ENCODE measurements at places on chromosomes 3 and 15.
A peak's percentile ranks its signal among the peaks of the same experiment; 100 is the strongest.

DNA sequence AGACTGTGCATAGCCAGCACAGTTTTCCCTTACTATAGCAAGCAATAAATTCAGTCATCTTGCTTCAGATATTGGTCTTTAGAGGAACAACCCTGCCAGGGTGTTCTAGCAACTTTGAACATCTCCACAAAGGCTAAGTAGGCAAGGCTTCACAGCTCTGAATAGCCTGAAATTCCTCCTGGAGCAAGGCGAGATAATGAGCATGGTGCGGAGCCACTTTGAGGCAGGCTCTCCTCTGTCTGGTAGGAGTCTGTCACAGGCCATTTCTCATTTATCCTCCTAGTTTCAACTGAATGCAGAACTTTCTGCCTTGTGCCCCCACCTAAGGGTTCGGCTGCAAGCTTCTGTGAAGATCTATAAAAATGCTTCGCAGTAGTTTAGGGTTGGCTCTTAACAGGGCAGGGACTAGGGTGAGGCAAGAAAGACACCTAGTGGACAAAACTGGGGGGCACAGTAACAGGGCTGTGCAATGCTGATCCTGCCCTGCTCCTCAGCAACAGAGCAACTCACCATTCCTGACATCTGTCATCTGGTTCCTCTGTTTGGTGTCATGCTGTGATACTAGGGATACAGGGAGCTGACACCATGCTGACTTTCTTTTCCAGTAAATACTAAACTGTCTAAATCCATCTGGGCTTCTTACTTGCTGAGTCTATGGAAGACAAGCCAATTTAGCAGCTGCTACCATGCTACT lies 16.6 kb upstream of the EHHADH start:
- peak; percentile 65 for DNase-seq

DNA sequence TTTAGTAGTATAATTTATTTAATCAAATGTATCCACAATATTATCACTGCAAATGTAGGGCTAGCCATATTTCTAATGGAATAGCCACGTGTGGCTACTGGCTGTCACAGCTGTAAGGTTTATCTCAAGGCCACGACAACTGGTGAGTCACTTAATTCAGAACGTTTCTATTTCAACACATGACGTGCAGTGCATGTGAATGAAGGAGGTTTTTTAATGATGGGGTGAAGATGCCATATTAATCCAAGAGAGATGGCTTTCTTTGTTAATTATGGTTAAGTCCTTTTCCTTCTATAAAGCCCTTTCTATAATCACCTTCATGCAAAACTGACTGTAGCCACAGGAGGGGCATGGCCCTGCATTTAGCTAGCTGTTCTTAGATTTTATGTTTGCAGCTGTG lies 212.0 kb downstream of the FEZF2 start:
- DNase-seq = no peak

DNA sequence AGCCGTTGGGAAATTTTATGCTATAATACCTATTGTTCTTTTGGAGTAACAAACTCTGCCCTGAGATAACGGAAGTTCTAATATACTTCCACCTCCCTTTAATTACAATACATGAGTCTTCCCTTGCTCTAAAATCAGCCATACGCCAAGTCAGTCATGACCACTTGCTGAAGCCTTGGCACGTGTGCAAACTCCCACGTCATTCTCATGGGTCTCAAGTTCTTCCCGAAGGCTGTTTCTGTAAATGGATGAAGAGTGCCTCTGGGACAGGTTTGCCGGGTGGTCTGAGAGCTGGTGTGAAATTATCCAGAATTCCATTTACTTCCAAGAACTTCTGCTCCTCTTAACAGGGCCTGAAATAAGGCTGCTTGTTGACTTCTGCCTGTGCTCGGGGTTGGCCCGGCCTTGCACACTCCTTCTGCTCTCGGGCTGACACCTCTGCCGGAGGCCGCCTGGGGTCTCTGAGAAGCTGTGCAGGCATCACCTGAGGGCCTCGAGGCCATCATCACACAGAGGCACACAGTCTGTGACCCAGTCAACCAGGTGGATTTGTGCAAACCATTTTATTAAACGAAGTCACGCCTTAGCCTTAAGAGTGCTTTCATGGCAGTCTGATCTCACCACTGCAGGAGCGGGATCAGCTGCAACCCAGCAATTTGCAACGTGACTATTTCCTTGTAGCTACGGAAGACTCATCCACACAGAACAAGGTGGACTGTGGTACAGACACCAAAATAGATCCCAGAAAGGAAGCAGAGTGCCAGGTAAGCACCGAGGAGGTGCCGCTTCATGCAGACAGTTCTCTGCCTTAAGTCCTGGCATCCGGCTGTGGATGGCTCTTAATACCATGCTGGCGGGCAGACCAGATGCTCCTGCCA lies 120.1 kb downstream of the ADAMTS17 start:
- DNase-seq = no peak

DNA sequence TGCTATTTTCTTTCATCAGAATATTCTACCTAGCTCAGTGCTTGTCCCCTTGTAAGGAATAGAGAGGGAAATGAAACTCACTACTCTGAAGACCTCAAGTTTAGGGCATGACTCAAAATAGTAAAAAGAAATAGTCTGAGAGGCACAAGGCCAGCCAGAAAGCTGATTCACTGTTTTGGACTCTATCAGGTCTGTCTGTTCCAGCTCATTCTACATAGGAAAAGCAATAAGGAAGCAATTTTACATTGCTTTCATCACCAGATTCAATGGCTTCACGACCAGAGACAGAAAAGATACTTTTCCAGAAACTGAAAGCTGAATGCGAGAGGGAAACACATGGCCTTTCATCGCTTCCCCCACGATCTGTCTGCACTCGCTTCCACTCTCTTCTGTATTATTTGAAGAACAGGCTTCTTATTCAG lies 276.0 kb downstream of the GBE1 start:
- peak; percentile 5 for DNase-seq

DNA sequence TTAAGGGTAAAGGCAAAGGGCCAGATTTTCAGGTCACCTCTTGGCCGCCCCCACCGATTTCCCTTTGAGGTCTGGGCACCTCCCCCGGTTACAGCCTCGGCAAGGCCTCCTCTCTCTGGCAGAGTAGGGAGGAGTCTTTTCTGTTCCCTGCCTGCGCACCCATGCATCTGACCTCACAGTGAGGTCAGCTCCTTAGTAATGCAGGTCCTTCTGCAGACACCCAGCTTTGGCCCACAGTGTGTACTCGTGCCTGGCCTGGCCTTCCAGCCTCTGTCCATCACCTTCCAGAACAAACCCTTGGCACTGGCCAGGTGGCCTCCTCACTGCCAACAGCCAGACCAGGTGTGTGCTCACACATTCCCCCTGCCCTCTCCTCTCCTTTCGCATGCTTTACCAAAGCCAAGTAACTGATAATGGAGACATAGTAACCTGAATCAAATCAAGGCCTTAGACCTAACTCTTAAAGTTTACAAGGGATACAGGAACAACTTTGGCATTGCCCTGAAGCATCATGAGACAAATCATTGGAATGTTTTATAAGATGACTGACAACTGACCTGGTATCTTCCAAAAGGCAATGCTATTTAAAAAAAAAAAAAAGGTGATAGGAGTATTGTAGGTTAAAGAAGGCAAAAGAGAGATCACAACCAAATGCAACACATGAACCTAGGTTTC lies 61.3 kb downstream of the CORO2B start:
- DNase-seq = no peak

- DNase-seq = no peak
Observed at GRCh38 chr3:53712817-53713388, 133.3 kb downstream of the CHDH start.

DNA sequence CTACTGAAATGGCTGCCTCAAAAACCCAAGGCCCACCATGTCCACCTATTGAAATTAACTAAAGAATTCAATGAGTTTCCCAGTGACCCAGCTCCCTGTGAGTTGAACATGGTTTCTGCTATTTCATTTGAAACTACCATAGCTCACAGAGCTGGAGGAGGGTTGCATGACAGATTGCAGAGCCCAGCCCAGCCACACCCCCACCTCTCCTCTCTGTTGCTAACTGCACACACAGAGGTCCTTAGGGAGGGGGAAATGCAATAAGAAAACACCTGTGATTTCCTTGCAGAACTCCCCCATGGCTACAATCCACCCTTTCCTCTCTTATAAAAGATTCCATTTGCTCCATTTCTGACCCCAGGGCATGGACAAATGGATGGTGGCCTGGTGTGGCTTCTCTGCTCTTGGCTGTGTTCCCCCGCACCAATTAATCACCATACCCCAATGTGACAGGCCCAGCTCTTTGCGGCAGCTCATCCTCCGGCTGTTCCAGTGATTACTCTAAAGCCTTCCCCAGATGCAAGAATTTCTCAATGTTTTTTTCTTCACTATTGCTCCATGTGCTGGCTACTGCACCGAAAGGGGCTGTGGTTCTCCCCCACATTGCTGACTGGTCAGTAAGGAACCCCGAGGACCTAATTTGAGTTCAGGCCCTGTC lies 208.4 kb upstream of the KBTBD8 start:
- no peak for DNase-seq

DNA sequence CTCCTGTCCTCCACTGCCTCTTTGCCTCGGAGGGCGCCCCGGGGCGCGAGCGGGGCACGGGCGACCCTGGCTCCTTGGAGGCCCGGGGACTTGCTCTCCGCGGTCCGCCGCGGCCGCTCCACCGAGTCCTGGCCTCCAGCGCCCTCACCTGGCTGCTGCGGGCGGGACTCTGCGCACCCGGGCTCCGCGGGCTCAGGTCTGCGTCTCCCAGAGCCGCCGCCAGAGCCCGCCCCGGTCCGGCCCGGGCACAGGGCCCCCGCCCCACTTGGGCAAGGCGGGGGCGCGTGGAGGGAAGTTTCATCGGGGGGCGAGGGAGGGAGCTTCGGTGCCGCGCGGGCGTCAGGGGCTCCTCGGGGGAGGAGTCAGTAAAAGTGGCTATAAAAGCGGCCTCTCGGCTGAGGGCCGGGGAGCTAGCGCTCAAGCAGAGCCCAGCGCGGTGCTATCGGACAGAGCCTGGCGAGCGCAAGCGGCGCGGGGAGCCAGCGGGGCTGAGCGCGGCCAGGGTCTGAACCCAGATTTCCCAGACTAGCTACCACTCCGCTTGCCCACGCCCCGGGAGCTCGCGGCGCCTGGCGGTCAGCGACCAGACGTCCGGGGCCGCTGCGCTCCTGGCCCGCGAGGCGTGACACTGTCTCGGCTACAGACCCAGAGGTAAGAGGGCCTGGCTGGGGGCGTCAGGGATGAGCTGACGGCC lies at the start of gene CEMIP:
Gene CEMIP, plus strand, starts transcription at position 407 of the 694 bp plus-strand sequence. CDS start 94,510 bp downstream, outside the sequence.
- DNase-seq = peak; percentile 36

GRCh38 chr3:20673866-20674265 lies 487.9 kb upstream of the SGO1 start:
- DNase-seq = no peak

GRCh38 chr3:192434186-192434585 lies 293.2 kb downstream of the FGF12 start:
- no peak for DNase-seq

DNA sequence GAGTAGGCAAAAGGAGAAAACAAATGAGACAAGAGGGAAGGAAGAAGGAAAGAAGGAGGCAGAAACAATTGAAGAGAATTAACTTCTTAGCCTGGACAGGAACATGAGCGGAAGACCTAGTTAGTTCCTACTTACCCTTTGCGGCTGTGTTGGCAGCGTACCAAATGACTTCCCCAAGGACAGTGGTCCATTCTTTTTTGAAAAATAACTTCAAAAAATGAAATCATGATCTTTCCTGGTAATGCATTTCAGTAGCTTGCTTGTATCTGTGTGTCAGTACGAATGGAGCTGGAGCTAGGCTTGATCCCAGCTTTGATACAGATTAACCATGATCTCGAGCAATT lies 41.5 kb upstream of the CFAP161 start:
- peak; percentile 9 for DNase-seq

Data from NB4 (cell line).